ENCODE measurements at places on chromosomes 2 and 18.
A peak's percentile ranks its signal among the peaks of the same experiment; 100 is the strongest.

DNA sequence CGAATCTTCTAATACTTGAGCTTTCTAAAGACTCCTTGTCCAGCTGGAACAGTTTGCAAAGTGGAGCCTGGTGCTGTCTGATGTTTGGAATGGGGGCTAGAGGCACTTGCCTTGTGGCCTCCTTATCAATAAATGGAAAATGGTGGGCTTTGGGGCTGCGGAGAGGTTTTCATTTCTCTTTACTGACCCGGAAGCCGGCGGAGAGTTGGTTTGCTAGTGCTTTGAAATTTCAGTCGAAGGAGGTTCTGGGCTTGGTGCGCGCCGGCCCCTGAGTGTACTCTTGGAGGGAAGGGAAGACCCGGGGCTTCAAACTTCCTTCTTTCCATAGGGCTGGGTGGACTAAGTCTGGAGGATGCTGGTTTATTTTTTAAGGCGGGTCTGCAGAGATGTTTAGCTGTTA is 714 bp downstream of the RPIA start:
- no peak for DNase-seq

GRCh38 chr2:46131-46470 is 204 bp downstream of the FAM110C start:
- DNase-seq: no peak

GRCh38 chr18:45664824-45665763 is 49.8 kb downstream of the SLC14A2 start:
- peak; percentile 24 for DNase-seq

GRCh38 chr2:99079226-99079625 is 62.3 kb upstream of the C2orf15 start:
- DNase-seq: no peak

- peak; percentile 16 for DNase-seq
These were observed at the start of gene EFHD1 for GRCh38 chr2:232633413-232634205. Gene EFHD1 (plus strand): TSS chr2:232633604. CDS start chr2:232633705, 101 bp downstream.

DNA sequence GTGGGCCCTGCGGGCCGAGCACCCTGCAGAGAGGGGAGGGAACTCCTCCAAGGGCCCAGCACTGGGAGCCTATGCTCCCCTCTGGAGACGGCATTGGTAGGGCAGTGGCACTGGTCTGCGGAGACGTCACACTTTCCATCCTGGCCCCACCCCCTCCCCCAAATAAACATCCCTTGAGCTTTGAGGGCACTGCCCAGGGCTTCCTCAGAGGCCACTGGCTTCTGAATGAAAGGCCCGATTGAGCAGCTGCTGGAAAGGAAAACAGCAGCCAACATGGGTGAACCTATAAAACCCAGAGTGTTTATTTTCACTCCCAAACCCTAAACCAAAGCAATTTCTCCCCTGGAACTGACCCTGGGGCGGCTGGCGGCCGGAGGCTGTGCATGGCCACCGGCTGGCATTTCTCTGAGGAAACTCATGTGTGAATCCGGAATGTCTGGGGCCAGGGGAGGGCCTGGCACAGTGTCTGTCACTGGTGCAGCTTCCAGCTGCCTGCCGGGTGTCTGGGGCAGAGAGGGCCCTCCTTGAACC is 138.9 kb downstream of the DYSF start:
- DNase-seq: no peak

- DNase-seq: no peak
These were observed 24.8 kb upstream of the GBX2 start for GRCh38 chr2:236193026-236193425.

DNA sequence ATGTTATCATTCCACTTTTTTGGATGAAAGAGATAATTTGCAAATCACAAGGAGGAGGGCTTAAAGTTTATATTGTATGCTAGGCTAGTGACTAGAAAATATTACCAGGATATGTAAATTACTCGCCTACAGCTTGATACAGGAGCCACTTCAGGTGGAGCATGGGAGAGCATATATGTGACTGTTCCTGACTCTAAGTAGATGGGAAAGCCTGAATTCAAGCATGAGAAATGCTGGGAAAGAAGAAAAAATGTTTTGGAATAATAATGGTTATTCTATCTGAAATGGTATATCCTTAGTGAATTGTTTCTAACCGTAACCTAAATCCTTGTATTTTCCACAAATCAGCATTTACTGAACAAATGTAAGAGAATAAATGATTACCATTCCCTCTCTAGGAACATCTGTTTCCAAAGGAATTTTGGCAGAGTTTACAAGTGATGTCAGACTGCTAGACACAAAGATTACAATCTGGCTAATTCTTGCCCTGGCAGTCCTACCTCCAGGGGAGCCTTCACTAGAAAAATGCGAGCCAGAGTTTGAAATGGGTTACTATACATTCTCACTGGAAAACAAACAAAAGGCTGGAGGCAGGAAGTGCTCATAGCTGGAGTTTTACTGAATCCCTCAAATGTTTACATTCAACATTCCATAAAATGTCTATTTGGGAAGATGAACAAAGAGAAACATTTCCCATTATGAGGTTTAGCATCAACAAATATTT is 129.4 kb upstream of the MAPRE2 start:
- no peak for DNase-seq

DNA sequence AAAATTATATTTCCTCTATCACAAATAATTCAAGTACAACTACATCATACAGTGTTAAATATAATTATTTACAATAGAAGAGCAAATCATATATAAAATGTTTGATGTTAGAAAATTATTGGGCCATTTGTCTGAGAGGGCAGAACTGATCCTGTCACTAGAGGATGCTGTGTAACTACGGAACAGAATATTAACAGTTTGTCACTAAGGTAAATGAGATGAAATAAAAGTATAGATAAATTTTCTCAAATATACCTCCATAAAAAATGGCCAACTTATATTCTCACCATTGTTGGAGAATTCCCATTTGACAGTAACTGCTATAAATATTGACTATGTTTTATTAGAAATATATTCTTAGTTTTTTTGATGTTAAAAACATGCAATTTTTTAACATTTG is 1067.4 kb upstream of the DDX18 start:
- DNase-seq: no peak

- DNase-seq: no peak
These were observed 40.2 kb upstream of the LCLAT1 start for GRCh38 chr2:30406853-30407252.

GRCh38 chr2:152720794-152721193 is 2.4 kb downstream of the ARL6IP6 start:
- DNase-seq: no peak

DNA sequence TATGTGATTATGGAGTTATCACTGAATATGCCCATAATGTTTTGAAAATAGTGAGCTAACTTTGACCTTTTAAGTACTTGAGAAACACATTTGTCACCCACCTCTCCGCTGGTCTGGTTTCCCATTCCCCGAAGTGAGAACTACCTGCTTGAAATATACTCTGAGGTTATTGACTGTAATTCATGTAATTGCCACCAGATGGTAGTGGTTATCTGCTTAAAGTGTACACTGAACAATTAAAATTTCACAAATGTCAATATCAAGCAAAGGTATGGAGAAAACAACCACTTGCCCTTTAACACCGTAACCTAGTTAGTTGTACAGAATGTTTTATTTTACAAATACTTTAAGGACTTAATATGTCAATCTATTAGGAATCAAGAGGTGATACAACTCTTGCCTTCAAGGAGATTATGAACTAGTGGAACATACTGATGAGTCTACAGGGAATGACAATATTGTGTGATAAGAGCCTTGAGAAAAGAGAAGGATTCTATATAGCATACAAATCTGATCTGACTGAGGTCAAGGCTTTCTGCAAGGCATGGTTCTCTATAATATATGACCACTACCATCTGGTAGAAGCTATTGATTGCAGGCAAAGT is 316.8 kb upstream of the KCNH7 start:
- DNase-seq: no peak

DNA sequence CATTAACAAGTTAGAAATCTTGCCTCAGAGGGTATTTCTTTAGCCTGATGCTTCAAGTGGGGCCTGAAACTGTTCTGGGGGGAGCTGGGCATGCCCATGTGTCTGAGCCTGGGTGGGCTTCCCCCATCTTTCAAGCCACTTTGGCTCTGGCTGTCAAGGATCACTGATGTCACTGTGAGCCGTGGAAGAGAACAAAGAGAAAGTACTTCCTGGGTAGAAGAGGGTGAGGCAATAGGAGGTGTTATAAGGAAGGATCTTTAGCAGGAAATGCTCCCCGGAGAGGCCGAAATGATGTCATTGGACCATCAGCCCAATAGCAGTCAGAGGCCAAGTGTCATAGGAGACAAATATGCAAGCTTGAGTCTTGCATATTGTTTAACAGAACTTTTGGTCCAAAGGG is 228.4 kb upstream of the MEX3C start:
- DNase-seq: no peak

- DNase-seq: no peak
These were observed 389.8 kb downstream of the FIGN start for GRCh38 chr2:163345795-163346573.

- DNase-seq: no peak
These were observed 157.6 kb downstream of the RDH14 start for GRCh38 chr2:18402831-18403230.

DNA sequence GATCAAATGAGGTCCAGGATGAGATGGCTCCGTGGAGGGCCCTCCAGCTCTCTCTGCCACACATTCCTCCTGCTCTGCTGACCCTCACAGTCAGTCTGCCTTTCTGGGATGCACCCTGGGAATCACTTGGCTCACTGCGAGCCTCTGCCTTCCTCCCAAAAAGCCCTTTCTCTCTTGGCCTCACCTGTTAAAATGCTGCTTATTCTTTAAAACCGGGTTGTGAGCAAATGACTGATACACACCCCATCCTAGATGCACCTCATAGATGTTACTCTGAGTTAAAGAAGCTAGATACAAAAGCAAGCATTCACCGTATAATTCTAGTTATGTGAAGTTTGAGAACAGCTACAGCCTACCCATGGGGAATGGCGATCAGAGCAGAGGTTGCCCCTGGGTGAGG is 167.7 kb upstream of the MYCN start:
- no peak for DNase-seq

DNA sequence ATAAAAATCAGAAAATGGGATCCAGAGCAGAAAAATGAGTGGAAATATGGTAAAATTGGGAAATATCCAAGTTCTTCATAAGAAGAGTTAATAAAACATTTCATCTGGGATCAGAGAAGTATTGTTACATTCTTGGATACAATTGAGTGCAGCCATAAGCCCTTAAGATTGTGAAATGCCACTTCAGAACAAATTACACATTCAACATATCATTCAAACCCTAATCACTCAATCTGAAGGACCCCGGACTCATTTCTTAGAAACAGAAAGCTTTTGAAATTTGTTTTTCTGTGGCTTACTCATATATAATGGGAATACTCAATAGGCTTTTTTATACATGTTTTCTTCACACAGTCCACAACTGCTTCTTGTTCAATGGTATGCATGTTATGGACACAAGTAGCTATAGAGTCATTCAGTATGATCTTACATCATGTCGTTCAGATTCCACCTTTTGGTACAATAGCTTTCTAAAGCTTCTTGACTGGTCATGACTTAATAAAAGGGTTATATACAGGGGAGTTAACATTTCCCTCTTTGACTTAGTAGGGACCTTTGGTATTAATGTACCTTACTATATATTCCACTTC is 39.9 kb downstream of the SCN7A start:
- no peak for DNase-seq
